ENCODE measurements at places on chromosomes 12 and 14.

- no peak for DNase-seq
Observed at GRCh38 chr12:50600364-50600763, 95.6 kb downstream of the DIP2B start.

DNA sequence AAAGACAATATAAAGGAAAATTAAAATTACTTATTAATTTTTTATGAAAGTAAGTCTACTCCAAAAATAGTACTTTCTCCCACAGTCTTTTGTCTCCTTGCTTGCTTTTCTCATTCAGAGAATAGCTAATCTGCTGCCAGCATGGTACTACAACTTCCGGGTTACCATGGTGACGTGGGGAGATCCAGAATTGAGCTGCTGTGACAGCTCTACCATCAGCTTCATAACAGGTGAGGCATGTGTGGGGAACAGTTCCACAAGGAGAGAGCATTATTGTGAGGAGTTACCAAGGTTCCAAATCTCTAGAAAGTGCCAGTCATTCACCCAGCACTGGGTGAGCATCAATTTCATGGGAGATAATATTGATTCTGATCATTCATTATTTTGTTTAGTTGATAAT, 197.8 kb downstream of the PTPRO start:
- no peak for DNase-seq

GRCh38 chr12:108840605-108841332, 16.6 kb downstream of the SSH1 start:
- DNase-seq: no peak

DNA sequence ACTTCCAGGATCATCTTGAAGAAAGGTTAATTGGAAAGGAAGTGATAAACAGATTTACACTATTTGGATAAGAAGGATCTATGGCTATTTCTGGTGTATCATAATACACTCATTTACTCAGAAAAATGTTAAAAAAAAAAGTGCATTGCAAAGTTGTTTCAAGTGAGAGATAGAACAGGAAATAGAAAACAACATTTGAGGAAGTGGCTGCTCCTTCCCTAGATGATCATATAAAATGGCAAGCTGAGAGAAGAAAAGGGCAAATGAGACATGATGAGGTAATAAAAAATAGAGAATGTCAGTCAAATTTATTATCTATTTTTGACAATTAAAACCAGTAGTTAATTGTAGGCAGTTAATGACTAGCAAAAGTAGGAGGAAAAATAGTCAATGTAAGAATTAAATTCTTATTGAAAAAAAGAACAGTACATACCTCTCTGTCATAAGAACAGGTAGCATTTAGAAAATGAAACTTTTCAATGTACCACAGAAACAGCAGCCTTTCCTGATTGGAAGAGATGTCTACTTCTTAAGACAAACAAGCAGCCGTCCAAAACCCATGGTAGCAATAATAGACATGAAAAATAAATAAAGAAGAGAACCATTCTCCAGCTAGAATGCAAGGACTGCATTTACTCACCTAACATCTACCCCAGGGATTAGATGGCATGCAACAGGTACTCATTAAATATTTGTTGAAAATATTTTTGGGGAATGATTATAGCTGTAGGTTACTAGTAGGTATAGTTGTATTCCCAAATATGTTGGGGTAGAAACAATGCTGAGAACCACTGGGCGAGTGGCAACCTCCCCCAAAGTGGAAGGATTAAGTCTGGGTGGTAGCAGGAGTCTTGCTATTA, 63.9 kb upstream of the GRIP1 start:
- no peak for DNase-seq

DNA sequence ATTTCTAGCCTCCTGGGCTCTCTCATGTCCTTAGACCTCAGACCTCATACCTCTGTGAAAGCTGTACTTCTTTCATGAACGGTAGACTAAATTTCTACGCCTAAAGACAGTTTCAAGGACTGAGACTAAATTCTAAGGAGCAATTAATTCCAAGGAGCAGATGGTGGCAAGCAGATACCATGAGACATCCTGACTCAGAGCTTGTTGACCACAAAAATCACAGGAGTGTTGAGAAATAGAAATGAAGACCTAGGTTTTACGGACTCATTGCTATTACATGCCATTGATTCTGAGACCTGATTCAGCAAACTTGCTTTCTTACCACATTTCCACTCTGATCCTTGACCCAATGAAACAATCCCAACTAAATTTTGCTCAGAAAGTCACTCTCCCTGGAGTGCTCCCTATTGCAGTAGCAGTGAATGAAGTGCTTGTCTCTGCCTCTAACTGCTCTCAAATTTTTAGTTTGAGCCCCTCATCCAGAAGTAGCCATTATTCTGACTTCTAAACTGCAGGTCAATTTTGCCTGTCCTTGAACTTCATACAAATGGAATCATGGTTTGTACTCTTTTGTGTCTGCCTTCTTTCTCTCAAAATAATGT, 52.0 kb downstream of the PEX5 start:
- no peak for DNase-seq
